ENCODE measurements at places on chromosomes 5 and 9.

- no peak for DNase-seq
Measured at GRCh38 chr5:314676-315487, 6.6 kb upstream of the AHRR start.

DNA sequence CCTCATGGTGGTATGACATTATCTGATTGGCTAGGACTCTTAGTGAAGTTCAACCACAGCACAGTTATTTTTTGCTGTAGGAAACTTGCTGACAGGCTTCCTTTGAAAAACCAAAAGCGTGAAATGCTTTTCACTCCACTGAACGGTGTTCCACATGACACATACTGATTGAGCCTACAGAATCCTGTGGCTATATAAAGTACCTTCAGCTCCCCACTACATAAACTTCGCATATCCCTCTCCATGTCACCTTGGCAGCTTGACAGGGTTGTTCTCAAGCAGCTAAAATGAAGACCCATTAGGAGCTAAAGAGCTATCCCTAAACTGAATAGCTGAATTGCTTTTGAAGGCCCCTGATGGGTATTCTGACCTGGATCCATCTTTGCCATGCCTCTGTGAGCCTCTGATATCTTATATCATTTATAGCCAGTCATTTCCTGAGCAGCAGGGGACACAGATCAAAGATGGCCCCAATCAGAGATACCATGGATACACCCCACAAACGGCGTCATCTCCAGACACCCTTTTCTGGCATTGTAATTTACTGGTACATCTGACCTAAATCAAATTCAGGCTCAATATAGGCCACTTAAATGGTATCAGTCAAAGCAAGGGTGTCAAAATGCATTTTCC is 91.5 kb downstream of the APBA1 start:
- no peak for DNase-seq

DNA sequence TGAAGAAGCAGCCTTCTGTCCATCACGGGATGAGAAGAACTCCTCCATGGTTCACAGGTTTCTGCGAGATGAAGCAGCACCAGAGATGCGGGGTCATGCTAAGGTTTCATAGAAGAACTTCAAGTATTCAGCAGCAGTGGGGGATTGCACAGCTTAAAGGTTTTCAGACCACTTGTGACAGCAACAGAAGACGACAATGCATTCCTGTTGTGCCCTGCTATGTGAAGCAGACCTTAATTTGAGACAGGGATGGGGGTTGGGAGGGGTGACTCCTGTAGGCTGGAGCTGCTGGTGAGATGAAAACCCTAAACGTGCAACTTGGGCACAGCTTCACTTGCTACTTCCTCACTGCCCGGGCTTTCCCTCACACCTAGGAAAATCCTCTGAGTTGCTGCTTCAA is 256.0 kb downstream of the SLIT3 start:
- DNase-seq = no peak

- DNase-seq = no peak
Measured at GRCh38 chr9:135726138-135726853, 24.3 kb downstream of the KCNT1 start.

DNA sequence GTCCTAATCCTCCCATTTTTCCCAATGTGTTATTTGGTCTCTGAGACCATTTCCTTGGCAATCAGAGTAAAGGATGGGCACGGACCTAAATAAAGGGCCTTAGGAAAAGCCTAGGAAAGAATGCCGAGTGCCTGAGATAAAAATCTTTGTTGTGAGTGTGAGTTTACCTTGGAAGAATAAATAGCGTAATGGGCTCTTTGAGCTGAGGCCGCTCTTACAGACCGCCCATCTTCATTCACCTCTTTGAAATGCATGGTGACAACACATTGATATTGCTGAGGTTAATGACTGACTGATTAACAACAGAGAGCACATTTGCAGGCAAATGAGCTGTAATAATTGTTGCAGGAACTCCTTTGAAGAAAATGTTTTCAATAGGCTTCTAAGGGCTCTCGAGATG is 1967.1 kb upstream of the WWC1 start:
- no peak for DNase-seq

- no peak for DNase-seq
Measured at GRCh38 chr9:27408482-27408881, 111.5 kb upstream of the EQTN start.

DNA sequence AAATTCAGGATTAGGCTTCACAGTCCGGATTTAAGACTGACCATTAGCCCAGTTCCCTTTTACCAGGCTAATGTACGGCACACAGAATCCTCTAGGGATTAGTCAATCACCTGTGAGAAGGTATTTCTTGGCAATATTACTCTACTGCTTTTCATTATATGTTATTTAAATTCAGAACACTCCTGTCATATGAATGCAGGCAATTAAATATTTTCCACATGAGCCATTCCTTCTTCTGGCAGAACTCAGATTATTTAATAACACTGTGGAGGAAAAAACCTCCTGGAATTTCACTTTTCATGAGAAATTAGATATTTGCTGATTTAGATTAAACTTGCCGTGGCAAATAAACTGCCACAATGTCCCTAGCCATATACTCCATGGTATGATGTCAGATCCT is 1357.5 kb upstream of the C9orf72 start:
- DNase-seq = no peak

DNA sequence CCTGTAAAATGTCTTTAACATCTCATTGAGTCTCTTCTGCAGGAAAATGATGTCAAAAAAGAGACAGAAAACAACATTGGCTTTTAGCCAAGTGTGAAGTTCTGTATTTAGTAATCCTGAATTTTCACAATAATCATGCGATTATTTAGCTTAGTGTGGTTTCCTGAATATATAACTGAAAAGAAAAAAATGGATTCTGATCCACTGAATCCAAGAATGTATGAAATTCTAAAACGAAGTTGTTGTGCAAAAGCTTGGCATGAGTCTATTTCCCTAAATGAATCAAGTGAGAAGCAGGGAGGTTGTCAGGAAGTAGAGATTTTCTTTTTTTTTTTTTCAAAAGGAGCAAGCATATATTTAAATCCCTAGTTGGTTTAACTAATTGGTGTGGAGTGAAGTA is 145.9 kb upstream of the CDH6 start:
- DNase-seq = no peak

DNA sequence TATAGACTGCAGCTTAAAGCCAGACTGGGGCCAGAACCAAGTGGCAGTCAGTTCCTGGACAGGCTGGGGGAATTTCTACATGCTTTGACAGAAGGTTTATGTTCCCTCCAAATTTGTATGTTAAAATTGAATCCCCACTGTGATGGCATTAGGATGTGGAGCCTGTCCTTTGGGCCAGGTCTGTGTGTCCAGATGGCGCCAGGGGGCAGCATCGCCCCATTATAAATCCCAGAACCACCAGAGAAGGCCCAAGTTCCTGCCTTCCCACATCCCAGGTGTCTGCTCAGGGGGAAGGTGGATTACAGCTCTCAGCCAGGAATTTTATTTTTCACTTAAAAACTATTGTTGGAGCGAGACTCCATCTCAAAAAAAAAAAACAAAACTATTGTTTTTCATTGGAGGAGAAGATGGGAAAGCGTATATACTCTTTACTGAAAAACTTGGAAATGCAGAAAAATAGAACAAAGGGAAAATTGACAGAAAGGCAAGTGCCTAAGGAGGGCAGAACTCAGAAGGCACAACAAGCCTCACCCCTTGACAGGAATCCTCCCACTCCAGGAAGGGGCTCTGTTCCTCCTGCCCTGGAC is 5.0 kb downstream of the IL3 start:
- peak; percentile 78 for DNase-seq

DNA sequence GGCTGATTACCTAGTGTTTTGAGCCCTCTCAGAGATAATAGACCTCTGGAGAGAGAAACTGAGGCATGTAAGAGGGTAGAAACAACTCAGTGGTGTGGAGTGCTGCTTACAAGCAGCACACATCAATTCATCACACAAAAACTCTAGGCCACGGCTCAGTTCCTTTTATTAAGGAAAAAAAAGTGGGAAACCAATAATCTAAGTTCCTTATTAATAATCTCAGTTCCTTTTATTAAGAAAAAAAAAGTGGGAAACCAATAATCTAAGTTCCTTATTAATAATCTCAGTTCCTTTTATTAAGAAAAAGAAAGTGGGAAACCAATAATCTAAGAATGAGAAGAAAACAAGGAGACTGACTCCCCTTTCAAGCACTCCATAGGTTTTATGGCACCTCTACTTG is 28.0 kb downstream of the TXNDC8 start:
- DNase-seq = no peak

DNA sequence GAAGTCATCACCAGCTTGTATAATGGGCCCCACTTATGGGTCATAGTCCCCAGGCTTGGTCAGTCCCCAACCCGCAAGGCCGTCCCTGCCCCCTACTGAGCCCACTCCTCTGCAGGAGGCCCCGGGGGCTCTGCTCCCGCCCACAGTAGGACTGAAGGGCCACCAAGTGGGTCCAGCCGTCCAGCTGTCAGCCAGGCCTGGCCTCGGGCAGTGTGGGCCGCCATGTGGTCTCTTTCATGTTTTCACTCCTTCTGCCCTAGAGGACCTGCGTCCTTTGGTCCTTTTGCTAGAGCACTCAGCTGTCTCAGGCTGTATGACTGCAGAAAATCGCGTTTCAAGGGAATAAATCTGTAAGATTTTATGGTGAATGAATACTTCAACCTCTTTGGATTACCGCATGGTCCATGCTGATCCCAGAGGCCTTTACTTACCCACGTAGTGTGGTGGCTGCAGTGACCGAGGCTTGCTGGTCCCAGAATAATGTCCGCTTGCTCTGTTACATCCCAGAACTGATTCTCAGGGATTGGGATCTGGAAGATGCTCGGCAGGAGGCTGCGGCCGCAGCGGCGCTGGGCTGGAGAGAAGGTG is 105.7 kb upstream of the FAM120A start:
- no peak for DNase-seq

DNA sequence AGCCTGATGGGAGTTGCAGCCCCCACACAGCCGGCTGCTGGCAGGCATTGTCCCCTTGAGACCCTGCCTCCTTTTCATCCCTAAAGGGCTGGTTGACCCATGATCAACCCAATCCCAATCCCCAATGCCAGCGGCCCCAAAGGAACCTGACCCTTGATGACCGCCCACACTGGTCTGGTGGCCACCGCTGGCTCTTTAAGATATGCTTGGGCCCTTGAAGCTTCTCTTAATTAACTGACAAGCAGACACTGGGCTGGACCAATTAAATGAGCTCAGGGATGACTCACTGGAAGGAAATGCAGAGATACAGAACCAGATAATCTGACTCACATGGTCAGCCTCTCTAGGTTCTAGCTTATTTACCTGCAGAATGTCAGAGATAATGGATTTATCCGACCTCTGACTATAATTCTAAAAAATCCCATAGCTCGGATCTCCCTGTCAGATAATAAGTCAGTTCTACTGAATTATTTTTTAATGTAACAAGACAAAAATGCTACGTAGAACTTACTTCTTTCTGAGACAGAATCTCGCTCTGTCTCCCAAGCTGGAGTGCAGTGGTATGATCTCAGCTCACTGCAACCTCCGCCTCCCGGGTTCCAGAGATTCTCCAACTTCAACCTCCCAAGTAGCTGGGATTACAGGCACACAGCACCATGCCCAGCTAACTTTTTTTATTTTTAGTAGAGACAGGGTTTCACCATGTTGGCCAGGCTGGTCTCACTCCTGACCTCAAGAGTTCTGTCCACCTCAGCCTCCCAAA is 11.1 kb upstream of the MLANA start:
- DNase-seq = no peak

DNA sequence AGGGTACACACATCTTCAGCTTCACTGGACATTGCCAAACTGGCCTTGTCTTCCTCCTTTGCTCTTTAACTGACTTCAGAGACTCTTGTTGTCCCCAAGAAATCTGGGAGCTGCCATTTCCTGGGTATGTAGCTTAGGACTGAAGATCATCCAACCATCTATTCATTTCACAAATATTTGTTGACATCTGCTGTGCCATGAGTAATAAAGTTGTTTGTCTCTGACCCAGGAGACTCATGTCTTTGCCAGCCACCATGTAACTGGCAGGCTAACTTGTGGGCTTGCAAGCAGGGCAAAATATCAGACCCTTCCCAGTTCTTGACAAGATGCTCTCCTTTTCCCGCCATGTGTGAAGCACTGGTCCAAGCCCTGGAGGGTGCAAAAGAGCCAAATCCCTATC is 17.1 kb upstream of the TOR1B start:
- DNase-seq = no peak

DNA sequence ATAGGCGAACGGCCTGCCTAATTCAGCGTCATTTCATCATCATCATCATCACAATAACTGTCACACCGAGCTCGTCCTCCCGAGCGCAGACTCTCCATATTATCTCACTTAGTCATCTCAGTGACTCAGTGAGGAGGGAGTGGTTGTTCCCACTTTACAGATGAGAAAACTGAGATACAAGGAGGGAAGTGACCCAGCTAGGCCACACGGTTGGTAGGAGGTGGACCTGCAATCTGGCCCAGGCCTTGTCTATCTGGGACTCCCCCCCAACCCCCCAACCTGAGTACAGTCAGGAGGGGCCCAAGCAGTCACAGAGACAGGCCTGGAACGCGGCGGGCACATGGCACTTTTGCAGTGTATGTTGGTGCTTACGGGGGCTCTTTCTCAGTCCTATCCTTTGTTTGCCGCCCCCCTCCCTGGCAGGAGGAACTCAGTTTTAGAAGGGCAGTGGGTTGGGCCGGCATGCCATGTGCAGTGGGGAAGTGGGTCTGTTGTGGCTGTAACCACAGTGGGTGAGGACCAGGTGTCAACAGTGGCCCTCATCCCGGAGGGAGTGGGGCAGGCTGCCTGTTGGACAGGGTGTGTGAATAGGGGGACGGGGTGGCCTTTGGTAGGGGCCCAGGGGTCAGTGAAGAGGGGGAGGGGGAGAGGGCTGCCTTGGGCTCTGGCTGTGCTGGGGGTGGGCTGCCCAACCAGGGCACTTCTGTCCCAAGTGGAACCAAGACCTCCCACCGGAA is 1.7 kb upstream of the RXRA start:
- DNase-seq = no peak

- no peak for DNase-seq
Measured at GRCh38 chr9:95008151-95008771, 281.8 kb downstream of the AOPEP start.

- no peak for DNase-seq
Measured at GRCh38 chr5:3226196-3226920, 369.3 kb upstream of the IRX1 start.

GRCh38 chr9:13993632-13994185 is 320.2 kb downstream of the NFIB start:
- no peak for DNase-seq

- DNase-seq = no peak
Measured at GRCh38 chr5:143914756-143915155, 102.8 kb downstream of the HMHB1 start.

DNA sequence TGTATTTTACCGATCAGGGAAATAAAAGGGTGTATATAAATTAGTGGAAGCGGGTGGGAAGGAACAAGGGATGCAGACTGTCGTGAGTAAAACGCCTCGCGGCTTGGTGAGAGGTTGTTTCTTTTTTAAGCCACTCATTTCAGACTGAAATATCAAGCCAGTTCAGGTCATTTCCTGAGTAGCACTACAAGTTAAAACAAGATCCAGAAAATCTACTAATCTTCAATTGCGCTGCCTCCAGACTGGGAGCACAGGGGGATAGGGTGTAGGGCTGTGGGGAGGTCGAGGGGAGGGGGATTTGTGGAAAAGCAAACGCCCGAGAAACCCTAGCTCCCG is 140.8 kb downstream of the TSSK1B start:
- DNase-seq = no peak

- no peak for DNase-seq
Measured at GRCh38 chr9:117783828-117784227, 79.6 kb downstream of the TLR4 start.

GRCh38 chr9:114054191-114054690 is 23.9 kb downstream of the AMBP start:
- DNase-seq = peak; percentile 26
